ENCODE measurements at places on chromosomes 11 and 22. TPM values are rescaled to one million over a fixed set of nuclear protein-coding genes. Genes with fewer than 3 reads are reported as not detected.

LMO1 gene
- 3.3 TPM for total RNA-seq

CPSF7 gene
- 71.7 TPM for total RNA-seq

DCHS1 gene
- 0.07 TPM for total RNA-seq

GLYAT gene
- total RNA-seq = not detected

IMMP1L gene
- 76.0 TPM for total RNA-seq

DERL3 gene
- total RNA-seq = 0.52 TPM

ALDH3B2 gene
- total RNA-seq = not detected

NARS2 gene
- 16.6 TPM for total RNA-seq

RHOD gene
- 53.3 TPM for total RNA-seq

AGBL2 gene
- 1.4 TPM for total RNA-seq

C1QTNF4 gene
- not detected for total RNA-seq

C11orf97 gene
- not detected for total RNA-seq

MS4A1 gene
- total RNA-seq = not detected

NRXN2 gene
- total RNA-seq = 0.19 TPM

OR2D2 gene
- total RNA-seq = not detected

SESN3 gene
- 0.27 TPM for total RNA-seq

TSPAN18 gene
- total RNA-seq = 2.3 TPM

MRGPRE gene
- not detected for total RNA-seq

APOA5 gene
- not detected for total RNA-seq

MMP1 gene
- 0.73 TPM for total RNA-seq

OR52B6 gene
- total RNA-seq = not detected

HNRNPUL2 gene
- 40.5 TPM for total RNA-seq

Measured in A549 treated with Mapracorat at 1 μM for 4 hours (cell line).